ENCODE measurements at places on chromosomes 12 and 14.

GRCh38 chr14:93005838-93006237 is 82.9 kb downstream of the CHGA start:
- no peak for DNase-seq

GRCh38 chr14:43362586-43362985 is 1144.5 kb downstream of the FSCB start:
- no peak for DNase-seq

DNA sequence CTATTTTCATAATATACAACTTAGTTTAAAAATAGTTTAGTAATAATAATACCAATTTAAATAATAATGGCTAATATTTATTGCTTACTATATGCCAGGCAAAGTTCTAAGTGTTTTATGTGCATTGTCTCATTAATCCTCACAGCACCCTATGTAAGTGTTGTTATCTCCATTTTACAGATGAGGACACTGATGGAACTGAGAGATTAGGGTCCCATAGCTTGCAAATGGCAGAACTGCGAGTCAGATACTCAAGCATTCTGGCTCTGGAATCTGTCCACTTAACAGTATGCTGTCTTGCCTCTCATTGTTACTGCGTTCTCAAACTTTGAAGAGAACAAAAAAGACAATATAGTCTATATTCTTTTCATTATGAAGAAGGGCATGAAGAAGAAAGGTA is 19.0 kb downstream of the AP5M1 start:
- DNase-seq, result no peak

DNA sequence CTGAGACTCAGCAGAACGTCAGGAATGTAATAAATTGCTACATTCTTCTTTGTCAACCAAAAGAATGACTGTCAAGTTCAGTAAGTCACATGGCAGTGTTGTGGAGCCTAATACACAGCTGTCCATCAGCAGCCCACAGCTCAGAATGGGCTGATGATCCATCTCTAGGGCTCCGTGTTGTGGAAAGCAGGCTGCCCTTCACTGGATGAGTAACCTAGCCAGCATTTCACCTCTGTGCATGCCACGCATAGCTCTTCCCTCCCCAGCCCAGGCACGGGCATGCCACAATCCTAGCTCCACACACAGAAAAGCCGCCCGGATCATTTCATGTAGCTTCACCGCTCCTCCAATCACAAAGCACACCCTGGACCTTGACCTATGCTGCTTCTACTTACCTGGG is 878.0 kb upstream of the TMEM132C start:
- DNase-seq, result no peak

- DNase-seq, result no peak
These were observed 2.0 kb downstream of the CIROP start for GRCh38 chr14:23102801-23103200.

DNA sequence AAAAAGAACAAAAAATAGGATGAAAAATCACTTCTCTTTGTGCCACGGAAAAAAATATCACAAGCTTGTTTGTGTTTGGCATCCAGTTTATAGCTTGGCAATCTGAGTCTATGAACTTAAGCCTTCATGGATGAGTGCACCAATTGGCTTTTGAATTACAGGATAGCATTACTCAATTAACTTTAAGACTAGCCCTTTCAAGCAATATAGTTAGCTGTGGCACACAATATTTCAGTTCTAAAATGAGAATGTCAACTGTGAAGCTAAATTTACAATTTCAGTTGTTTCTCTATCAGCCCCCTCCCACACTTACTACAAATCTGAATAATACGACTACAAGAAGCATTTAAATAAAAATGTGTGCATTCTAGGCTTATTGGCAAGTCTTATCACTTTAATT is 8.3 kb downstream of the RERG start:
- no peak for DNase-seq

GRCh38 chr12:72075401-72075800 is 136.8 kb downstream of the TPH2 start:
- no peak for DNase-seq

GRCh38 chr14:105582639-105583038 is 56.3 kb downstream of the TMEM121 start:
- no peak for DNase-seq

GRCh38 chr12:96049101-96049500 is 13.7 kb upstream of the LTA4H start:
- DNase-seq, result no peak

DNA sequence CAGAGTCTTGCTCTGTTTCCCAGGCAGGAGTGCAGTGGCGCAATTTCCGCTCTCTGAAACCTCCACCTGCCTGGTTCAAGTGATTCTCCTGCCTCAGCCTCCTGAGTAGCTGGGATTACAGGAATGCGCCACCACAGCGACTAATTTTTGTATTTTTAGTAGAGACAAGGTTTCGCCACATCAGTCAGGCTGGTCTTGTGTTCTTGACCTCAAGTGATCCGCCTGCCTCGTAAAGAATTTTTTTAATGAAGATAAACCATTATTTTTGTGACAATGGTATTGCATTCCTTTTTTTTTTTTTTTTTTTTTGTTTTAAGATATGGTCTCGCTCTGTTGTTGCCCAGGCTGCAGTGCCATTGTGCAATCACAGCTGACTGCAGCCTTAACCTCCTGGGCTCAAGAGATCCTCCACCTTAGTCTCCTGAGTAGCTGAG is 25.8 kb downstream of the ACVR1B start:
- no peak for DNase-seq

- no peak for DNase-seq
These were observed 740 bp upstream of the PRPF40B start for GRCh38 chr12:49622501-49623141.

DNA sequence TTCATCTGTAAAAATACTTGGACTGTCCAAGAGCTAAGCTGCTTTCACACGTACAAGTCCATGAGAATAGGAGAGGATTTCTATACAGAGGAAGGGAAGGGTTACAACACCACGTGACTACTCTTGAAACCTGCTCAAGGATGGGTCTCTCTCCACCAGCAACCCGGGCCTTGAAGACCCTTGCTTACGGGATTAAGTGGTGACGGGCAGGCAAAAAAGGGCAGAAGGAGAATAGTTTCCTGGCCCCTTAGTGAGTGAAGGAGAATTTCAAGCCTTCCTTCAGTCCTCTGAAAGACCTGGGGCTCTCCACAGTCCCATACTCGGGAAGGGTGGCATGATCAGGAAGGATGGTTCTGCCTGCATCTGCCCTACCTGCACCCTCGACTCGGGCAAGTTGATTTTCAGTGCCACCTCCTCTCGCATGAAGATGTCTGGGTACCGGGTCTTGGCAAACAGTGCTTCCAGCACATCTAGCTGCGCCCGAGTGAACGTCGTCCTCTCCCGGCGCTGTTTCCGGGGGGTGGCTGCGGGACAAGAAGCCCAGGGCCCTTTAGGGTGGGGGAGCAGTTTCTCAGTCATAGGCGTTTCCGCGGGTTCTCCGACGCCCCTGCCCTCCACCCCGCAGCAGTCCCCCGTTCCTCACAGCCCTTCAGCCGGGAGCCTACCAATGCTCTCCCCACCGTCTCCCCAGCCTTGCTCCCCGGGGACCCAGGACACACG is 6.3 kb downstream of the OTX2 start:
- no peak for DNase-seq
